ENCODE measurements at places on chromosomes 6 and 20.

DNA sequence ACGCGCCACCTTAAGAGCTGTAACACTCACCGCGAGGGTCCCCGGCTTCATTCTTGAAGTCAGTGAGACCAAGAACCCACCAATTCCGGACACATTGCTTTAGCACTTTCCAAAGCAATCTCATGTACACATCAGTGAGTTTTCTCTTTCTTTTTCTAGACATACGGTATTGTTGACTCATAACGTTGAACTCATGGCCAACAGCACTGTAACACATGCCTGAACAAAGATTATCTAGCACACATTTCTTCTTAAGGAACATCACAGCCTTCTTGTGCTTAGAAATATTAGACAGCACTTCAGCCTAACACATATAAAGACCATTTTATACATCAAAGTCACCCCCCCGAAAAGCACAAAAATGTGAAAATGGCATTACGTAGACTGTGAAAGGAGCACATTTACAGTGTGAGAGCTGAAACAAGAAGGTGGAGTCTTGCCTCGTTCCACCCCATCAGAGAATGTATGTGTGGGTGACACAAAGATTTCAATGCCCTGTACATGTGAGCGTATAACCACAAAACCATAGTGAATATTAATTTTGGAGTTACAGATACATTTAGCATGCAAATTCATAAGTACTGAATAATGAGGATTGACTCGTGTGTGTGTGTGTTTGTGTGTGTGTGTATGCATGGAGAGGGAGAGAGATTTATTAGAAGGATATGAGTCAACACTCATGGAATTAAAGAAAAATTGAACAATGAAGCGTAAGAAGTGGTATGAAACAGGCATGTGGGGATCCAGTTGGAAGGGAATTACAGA lies 134.1 kb downstream of the FAM83B start:
- DNase-seq = no peak

GRCh38 chr20:62376112-62377063 lies 9.3 kb upstream of the LAMA5 start:
- peak; percentile 62 for DNase-seq

DNA sequence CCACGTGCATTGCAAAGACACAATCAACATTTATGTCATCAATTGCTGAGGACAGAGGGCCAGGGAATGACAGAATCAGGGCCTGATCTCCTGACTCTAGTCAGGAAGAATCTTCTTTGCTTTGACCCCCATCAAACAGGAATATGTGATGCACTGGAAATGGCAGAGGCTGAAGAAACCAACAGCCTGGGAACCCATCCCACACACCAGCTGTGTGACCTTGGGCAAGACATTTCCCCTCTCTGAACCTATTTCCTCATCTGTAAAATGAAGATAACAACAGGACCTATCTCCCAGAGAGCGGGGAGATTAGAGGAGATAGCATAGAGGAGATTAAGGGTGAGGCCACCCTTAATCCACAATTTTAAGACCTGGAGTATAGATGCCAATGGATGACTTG lies 1.5 kb downstream of the HNF4A start:
- no peak for DNase-seq

DNA sequence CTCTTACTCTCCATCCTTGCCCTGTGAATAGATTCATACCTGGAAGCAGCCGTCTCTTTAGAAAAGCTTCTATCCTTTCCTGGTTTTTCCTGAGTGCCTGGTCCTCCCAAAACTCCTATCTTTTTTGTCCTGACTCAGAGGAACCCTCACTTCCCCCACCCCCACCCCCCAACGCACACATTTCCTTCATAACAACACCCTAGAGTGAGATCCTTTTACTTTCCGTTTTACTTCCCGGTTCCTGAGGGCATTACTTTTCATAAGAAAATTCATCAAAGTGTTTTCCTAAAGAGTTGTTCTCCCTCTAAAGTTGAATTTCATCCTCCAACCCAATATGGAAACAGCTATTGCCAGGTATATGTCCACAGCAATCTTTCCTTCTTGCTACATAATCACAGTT lies 327.0 kb downstream of the NRN1 start:
- DNase-seq = no peak

DNA sequence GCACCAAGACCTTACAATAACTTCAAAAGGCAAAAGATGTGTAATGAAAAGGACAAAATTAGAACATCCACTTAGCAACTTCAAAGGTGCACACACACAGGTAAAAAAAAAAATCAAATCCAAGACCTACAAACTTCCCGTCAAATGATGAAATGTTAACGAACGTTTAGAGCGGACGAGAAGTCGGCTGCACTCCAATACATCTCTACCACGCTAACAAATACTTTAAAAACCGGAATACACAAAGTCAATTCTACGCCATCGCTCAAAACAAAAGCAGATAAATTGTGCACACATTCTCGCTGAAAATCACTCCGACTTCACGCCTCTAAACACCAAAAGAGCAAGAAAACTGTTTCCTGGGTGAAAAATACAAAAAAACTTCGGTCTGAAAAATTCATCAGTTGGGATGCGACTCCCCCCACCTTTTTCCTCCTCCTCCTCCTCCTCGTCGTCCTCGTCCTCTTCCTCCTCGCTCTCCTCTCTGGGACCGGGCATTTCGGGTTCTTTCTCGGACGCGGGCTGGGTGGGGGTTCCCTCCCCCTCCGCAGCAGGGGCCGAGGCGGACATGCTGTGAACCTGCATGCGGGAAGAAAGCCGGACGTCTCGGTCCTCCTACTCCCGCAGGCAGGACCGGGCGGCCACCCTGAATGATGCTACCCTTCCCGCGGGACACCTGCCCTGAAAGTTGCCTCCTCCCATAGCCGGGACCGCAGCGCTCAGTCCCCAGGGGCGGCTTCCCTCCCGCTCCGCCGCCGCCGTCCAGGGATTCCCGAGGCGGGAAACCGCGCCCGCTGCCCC lies 712 bp downstream of the DEK start:
- DNase-seq = peak; percentile 27

- peak; percentile 41 for DNase-seq
Measured at GRCh38 chr6:73699676-73700459, 3.9 kb downstream of the CD109 start.

DNA sequence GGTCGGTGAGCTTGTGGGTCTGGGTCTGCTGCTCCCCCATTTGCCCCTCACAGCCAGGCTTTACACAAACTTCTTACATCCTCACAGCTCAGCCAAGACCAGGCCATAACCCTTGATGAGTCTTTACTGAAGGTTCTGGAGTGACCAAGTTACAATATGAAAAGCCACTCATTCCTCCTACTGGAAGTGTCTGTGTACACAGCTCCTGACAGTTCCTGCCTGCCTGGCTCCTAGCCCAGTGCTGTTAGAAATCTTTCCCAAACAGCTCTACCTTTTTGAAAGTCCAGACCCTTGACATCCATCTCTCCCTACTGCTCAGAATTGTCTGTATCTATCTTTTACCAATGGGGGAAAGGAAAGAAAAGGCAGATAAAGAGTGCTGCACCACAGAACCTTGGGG lies 106.9 kb downstream of the PAX1 start:
- no peak for DNase-seq

DNA sequence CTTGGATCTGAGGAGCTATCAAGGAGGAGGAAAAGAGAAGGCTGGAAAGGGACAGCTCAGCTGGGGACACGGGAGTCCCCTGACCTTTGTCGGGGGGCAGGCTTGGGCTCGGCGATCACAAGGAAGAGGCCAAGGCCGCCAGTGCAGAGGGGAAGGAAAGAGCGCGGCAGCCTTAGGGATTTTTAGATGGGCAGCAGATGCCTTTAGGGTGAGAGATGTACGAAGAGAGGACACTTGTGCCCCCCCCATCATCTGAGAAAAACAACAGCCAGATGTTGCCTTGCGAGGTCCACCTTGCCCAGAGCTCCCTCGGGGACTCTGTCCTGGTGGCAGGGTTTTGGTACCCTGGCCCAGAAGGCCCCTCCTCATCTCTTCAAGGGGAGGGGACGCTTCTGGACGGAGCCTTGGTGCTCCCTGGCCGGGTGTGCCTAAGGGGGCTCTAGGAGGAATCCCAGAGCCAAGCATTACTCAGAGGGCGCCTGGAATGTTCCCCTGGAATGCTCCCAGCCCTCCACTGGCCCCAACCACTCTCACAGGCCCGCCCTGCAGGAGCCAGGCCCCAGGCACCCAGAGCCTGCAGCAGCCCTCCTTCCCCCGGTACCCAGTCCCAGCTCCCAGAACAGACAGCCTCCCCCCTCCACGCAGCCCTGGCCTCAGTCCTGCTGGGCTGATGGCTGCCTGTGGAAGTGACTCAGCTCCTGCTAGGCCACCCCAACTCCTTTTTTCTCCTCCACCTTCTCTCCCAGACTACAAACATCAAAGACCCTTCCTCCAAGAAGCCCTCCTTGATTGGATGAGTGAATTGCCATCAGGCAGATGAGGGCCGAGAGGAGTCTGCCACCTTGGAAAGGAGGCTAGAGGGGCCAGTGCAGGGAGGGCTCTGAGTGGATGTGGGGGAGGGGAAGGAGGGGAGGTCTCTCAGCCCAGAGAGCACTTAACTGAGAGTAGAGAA lies 1.8 kb downstream of the ADAM33 start:
- peak; percentile 50 for DNase-seq

DNA sequence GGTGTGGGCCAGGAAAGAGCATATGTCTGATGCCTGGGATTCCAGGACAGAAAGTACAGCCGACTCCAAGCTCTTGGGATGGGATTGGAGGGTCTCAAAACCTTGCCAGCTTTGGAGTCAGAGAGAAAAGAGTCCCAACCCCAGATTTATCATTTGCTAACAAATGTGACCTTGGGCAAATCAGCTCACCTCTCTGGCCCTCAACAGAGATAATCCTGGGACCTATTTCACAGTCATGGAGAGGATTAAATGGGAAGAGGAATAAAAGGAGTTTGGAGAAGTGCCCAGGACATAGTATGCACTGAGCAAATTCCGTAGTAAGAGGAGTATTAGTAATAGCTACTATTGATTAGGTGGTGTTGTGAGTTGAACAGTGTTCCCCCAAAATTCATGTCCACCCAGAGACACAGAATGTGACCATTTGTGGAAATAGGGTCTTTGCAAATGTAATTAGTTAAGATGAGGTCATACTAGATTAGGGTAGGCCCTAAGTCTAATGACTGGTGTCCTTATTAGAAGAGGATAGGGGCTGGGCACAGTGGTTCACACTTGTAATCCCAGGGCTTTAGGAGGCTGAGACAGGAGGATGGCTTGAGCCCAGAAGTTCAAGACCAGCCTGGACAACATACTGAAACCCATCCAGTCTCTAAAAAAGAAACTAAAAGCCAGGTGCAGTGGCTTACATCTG lies 17.1 kb downstream of the RIPOR3 start:
- DNase-seq = no peak

GRCh38 chr6:138680085-138680484 lies 93.5 kb upstream of the CCDC28A start:
- DNase-seq = no peak

DNA sequence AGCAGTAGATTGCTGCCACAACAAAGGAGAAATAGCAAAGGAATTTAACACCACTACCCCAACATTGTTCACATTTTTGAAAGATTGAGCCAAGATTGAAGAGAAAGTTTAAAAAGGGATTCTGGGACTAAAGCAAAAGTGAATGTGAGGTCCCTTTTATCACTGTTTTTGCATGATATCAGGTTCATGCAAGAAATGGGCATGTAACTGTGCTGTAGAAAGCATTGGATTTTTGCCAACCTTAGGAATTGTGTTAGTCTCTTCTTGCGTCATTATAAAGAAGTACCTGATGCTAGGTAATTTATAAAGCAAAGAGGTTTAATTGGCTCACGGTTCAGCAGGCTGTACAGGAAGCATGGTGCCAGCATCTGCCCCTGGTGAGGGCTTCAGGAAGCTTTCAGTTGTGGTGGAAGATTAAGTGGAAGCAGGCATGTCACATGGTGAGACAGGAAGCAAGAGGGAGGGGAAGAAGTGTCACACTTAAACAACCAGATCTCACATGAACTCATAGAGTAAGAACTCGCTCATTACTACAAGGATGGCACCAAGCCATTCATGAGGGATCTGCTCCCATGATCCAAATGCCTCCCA lies 4.6 kb upstream of the GJB7 start:
- DNase-seq = peak; percentile 57

DNA sequence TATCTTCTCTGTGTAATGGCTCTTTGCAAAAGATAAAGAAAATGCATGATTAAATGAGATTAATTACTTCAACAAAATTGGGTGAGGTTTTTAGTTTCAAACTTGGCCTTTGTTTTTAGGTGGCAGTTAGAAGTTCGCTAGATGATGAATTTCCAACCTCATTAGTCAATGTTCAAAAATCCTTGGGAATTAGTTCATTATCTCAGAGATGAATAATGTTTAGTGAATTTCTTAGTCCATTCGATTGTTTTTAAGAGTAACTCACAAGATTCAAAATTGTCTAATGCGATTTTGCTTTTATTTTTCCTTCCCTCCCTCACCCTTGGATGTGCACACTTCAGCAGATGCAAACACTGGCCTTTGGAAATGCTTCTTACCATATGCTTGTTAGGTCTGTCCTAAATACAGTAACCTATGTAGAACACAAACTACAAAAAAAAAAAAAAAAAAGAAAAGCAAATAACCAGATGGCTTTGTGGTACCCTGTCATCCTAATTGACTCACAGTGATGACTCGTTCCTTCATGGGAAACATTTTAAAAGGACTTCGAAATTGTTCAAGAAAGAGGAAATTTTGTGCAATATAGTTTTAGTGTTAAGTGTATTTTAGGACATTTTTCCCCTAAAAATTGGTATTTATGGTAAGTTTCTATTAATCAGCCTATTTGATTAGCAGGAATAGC lies 66.7 kb downstream of the FAM229B start:
- peak; percentile 92 for DNase-seq

DNA sequence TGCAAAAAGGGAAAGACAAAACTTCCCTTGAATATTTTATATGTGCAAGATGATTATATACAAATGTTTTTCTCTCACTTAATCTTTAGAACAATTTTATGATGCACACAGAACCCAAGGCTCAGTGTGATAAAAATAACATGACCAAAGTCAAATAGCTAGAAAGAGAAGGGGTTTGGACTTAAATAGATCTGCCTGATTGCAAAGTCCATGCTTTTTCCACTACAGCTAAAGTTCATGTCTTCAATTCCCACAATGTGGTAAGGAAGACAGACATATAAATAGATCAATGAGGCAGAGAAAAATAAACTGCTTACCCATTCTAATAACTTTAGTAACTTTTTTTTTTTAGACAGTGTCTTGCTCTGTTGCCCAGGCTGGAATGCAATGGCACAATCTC lies 143.8 kb downstream of the CDK19 start:
- no peak for DNase-seq

DNA sequence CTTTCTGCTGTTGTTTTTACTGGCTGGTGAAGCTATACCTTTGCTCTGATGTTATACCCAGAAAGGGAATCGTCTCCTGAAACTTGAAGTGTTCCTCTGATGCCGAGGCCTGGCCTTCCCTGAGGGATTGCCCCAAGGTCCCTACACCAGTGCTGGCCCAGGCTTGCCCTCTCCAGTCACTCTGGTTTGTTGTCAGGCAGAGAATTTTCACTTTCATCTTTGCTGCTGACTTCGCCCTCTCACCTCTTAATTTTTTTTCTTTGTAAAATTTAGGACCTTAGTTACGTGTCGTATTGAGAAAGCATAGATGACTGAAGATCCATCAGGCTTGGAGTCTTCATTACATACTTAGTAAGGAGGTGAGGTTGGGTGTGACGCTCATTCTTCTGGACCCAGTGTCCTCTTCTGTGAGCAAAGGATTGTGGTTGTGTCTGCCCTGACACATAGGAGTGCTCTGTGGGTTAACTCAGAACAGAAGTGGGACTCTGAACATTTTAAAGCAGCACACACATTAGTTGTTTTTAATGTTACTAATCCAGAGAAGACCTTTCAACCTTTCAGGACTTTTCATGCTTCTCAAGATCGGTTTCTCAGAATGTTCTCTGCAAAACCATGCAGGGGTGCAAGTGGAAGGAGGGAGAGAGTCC lies 45.4 kb downstream of the TULP4 start:
- no peak for DNase-seq

- DNase-seq = no peak
Measured at GRCh38 chr6:105921781-105922180, 164.4 kb upstream of the PRDM1 start.

GRCh38 chr20:22745194-22745500 lies 160.8 kb upstream of the FOXA2 start:
- no peak for DNase-seq

Measured in fibroblast of pulmonary artery (primary cell).